ENCODE measurements at places on chromosomes 12 and 14. TPM values are rescaled to one million over a fixed set of nuclear protein-coding genes. Genes with fewer than 3 reads are reported as not detected.

GRCh38 chr14:33908540-33909223, 42.2 kb downstream of the EGLN3 start:
- no peak for DNase-seq

- DNase-seq = no peak
Observed at GRCh38 chr12:77214136-77214535, 148.8 kb upstream of the E2F7 start.

The LYSET gene
- 5.8 TPM for total RNA-seq

The IFI27 gene
- total RNA-seq = 1.7 TPM

GRCh38 chr14:32354716-32355115, 25.6 kb downstream of the AKAP6 start:
- no peak for DNase-seq

The WNT1 gene
- total RNA-seq = 1.8 TPM

GRCh38 chr14:75050852-75051555, at the start of gene MLH3:
MLH3 (minus strand) TSS chr14:75051467; CDS start chr14:75049655, 1,812 bp downstream.
- peak; percentile 74 for DNase-seq

The FOS gene
- 1,565 TPM for total RNA-seq

The SLC35E3 gene
- total RNA-seq = 6.1 TPM

DNA sequence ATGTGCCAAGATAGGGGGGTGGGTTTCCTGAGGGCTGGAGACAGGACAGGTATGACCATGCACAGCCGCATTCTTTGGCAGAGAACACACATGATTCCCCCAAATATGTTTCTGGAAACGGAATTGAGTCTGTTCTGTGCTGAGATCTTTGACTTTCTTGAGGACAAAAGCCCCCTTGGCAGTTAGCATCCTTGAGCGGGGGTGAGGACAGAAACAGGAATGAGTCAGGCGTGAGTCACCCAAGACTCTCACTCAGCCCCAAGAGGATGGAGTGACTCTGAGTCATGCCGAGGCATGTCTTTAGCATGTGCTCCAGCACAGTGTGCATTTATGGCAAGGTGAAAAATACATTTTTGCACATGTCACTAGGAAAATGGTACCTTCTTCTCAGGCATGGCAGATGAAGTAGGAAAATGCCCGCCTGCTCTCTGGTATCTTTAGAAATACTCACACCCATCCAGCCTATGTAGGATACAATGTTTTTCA, 52.1 kb downstream of the DAD1 start:
- peak; percentile 92 for DNase-seq

The EEA1 gene
- 11.1 TPM for total RNA-seq

DNA sequence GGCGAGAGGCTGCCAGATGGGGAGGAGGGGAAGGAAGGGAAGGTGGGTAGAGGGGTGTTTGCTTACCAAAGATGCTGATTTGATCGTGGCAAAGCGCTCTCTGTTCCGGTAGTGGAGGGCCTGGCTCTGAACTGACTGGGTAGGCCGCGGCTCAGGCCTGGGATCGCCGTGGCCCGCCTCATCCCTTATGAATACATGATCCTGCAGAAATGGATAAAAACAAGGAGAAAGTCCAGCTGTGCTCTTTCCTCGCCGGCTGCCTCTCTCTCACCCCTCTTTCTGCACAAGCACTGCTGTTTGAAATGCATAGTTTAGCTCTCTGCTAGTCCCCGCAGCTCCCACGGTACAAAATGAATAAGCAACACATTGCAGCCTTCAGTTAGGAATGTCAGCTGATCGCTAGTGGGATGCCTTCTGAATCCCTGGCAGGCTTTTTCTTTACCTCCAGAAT, 53.8 kb downstream of the PEBP1 start:
- DNase-seq = no peak

The GNB3 gene
- 0.75 TPM for total RNA-seq

GRCh38 chr12:130642856-130643255, 73.2 kb downstream of the RIMBP2 start:
- no peak for DNase-seq

DNA sequence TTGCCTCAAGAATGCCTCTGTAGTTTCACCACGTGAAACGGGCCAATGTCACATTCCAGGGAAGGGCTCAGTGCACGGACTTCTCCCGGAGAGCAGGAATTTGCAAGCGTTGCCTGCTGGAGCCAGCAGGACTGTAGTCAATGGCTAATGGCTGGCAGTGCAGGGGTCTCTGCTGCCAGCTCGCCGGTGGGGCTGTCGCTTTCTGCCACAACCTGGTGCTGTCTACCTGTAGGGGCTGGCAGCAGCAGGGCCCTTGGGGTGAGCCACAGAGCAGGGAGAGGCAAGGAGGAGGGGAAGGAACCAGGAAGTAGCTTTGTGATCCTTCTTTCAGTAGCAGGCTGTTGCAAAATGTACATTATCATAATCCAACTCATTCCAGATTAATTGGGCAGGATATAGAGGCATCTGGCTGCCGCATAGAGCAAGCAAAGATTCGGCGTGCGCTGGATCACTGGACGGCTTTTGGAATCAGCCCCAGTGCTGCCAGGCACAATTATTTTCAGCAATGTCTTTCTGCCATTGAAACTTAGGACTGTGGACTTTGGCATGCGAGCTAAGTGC, 114.1 kb downstream of the PAPOLA start:
- DNase-seq = no peak

DNA sequence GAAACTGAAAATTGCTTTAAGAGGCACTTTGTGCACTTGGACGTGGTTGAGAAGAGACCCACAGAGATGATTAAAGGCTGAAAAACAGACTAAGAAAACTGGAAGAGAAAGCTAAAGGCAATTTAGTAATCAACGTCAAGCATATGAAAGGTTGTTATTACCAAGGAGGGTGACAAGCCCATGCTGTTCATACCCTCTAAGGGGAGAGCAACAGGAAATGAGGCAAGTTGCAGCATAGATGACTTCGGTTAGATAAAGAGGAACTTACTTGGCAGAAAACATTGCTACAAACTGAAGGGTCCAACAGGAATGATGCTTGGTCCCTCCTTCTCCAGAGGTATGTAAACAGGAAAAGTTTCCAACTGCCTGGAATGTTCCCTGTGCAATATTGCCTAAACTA, 107.8 kb downstream of the DUSP6 start:
- no peak for DNase-seq

DNA sequence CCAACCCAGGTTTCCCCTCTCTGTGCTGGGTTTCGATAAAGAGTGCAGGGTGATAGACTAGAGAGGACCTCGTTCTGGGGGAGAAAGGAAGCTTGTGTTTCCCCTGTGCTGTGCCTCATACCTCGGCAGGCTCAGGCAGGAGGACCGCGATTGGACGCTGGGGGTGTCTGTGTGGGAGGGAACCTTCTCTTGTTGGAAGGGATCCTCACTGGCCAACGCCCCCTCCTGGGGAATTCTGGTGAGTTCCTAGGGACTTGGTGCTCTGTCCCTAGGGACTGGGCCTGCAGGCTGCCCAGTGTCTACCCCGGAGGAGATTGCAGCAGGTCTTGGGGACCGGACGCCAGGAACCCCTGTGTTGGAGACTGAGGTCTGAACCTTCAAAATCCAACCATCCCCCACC, 157.4 kb upstream of the PRMT8 start:
- no peak for DNase-seq

DNA sequence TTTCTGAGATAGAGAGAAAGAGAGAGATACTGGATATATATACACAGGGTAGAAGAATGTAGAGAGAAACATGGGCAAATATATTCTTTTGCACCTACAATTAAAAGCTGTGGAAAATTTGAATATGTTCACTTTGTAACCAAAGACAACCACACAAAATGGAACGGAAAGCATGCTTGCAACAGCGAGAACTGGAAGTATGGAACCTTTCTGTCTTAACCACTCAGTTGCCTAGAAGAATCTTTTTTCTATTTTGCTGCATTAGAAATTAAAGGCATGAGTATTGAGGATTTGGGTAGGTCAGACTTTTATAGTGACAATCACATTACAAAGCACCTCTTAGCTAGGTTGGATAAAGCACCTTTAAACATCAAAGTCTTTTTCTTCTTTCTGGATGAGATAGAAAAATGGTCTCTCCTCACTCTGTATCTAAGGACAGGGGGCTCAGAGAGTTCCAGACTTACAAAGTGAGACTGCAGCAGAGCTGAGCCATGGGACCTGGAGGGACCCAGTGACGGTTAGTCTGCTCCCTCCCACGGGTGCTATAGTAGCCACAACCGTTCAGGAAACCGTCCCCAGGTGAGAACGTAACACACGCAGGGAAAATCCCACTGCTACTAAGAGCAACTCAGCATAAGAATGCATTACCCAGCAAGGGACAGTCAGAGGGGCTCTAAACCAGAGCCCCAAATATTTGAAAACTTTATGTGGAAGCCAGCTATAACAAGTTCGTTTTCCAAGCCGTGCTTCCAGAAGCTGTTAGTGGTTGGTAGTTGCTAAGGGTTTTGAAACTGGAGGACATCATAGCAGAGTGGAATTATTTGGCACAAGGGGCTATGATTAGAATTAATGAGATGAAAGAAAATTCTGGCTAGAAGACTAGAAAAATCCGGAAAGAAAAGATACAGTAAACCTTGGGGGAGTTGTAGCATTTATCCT, 97.1 kb downstream of the DAD1 start:
- DNase-seq = peak; percentile 72

DNA sequence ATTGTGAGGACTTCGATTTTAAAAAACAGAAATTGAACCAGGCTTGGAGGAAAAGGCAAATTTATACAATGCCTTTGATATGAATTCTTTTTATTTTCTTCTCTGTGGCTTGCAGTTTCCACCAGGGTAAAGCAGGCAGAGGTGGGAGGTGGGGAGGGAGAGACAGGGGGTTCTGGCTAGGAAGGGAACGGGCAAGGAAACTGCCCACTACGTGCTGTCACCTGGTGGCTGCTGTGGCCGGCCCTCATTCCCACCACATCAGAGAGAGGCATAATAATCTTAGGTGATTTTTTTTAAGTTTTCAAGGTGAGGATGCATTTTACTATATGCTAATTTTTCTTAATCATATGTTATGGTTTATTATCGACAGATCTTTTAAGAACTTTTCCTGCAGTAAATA, 145.8 kb downstream of the CACNA1C start:
- no peak for DNase-seq

The RAD51AP1 gene
- 0.45 TPM for total RNA-seq

GRCh38 chr12:81727391-81727790, 31.8 kb downstream of the PPFIA2 start:
- DNase-seq = no peak

- peak; percentile 67 for DNase-seq
Observed at GRCh38 chr12:120012067-120012621, 23.1 kb downstream of the BICDL1 start.

DNA sequence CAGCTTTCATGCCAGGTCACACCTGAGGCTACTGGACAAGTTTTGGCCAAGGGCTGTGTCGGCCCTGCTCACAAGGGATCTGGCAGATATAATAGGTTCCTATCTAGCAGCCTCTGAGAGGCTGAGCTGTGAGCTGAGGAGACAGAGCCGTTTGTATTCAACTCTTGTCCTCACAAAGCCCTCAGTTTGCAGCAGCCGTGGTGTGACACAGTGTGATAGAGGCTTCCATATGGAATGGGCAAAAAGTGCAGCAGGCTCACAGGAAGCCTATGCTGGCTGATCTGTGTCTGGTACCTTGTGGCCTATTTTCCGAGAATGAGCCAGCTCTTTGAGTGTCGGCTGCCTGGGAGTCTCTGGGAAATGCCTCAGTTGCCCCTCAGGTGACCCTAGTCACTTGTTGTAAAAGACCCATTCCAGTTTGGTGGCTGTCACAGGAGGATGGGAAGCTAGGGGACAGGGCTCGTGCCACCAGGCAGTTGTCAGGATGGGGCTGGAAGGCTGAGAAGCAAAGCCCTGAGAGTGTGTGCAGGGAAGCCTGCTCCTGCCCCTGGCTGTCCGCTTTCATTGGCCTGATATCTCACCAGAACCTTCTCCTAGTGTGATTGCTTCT, 16.1 kb downstream of the VRTN start:
- no peak for DNase-seq

- DNase-seq = no peak
Observed at GRCh38 chr14:60276347-60276746, 27.3 kb downstream of the PPM1A start.

The CIROP gene
- not detected for total RNA-seq

GRCh38 chr12:96164951-96165811, 29.0 kb upstream of the ELK3 start:
- no peak for DNase-seq

GRCh38 chr12:89383235-89384049, 31.1 kb upstream of the DUSP6 start:
- DNase-seq = no peak

GRCh38 chr12:42104087-42104486, 40.6 kb downstream of the GXYLT1 start:
- no peak for DNase-seq

GRCh38 chr14:64927031-64927430, 12.8 kb downstream of the CHURC1 start:
- DNase-seq = no peak

DNA sequence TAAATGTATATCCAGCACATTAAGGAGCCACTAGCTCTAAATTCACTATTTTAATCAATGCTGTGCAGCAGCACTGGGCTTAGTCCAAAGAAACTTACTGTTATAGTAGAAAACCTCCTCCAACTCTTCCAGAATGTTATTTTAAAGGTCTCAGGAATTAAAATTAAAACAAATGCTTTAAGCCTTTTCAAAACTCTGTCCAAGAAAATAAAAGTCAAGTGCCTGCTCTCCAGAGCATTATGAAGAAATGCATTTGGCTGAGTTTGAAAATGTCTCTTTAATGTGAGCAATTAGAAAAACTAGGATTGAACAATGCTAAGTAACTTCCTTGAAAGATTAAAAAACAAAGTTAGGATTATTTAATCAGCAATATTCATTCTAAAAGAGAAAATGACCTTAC, 322.4 kb upstream of the DCN start:
- DNase-seq = no peak

GRCh38 chr14:103028161-103028767, 29.1 kb downstream of the CDC42BPB start:
- DNase-seq = no peak

GRCh38 chr12:117403586-117404139, 42.2 kb upstream of the NOS1 start:
- no peak for DNase-seq

GRCh38 chr12:96981911-96982310, 74.9 kb downstream of the NEDD1 start:
- DNase-seq = no peak

The GALNT8 gene
- 0.56 TPM for total RNA-seq

GRCh38 chr12:57213058-57213715, 3.4 kb upstream of the NXPH4 start:
- DNase-seq = peak; percentile 78

- peak; percentile 71 for DNase-seq
Observed at GRCh38 chr14:98984719-98985041, 287.3 kb downstream of the BCL11B start.

- DNase-seq = no peak
Observed at GRCh38 chr12:42084522-42084921, 60.2 kb downstream of the GXYLT1 start.

GRCh38 chr12:94725375-94726168, 75.2 kb upstream of the TMCC3 start:
- DNase-seq = no peak

GRCh38 chr14:97306133-97306759, 509.1 kb downstream of the VRK1 start:
- no peak for DNase-seq

DNA sequence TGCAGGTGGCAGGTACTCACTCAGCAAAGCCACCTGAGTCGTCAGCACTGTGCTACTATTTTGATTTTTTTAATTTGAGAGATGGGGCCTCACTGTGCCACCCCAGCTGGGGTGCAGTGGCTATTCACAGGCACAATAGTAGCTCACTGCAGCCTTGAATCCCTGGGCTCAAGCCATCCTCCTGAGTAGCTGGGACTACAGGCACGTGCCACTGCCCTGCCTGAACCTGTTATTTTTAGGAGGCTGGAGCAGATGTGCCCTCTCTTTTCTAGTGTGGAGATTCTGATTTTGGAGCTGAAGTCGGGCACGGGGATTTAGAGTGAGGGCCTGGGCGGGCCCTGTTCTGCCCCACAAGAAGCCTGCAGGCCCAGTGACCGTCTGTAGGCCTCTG, 17.3 kb downstream of the SLC25A47 start:
- no peak for DNase-seq

- DNase-seq = no peak
Observed at GRCh38 chr14:26859483-26859882, 261.6 kb upstream of the NOVA1 start.
